ENCODE measurements at places on chromosomes 2 and 18.

- no peak for DNase-seq
Observed at GRCh38 chr18:59265974-59266369, 7.3 kb downstream of the RAX start.

GRCh38 chr2:433216-433615 is 145.3 kb upstream of the ALKAL2 start:
- DNase-seq = no peak

DNA sequence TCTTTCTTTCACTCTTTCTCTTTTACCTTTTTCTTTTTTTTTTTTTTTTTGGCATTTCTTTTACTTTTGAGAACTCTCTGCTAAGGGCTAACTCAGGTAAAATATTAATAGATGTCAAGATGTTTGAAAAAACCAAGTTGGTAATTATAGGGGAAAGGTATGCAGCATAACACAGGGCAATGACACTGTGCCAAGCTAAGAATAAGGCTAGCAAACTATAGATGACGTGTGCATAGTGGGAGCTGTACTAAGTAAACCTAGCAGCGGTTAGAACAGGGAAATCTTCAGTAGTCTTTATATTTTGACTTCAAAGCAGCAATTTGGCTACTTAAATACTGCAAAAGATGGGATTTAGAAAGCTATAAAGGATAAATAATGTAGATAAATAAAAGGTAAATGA is 415.4 kb upstream of the RGPD4 start:
- DNase-seq = no peak

DNA sequence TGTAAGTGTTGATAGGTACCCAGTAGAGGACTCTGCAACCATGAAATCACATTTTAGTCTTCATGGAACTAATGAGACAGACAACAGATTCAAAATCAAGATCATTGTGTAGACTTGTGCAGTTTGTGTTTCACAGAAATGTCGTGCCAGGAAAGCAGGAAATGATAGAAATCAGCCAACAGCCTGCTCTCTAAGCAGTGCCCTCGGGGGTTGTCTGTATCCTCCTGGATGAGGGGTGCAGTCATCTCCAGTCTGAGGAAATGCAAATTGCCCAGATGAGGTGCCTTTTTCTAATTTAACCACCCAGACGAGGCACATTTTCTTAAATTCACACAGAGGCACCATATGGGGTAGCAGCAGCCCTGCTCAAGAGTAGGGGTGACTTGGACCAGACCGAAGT is 663.1 kb downstream of the XIRP2 start:
- DNase-seq = no peak

DNA sequence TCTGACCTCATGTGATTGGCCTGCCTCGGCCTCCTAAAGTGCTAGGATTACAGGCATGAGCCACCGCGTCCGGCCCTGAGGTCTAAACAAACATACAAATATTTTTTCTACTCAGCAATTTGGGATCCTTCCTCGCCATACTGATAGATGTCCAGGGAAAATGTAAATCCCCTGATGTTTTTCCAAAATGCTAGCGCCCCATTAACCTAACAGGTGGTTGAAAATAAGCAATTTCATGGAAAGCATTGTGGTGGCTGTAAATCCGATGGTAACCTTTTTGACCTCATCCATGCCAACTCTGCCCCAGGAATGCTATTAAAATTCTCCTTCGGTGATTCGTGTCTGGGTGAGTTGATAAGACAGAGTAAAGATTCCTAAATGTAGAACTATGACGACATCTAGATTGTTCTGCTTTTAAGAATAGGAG is 19.3 kb downstream of the GEMIN6 start:
- DNase-seq = peak; percentile 9

DNA sequence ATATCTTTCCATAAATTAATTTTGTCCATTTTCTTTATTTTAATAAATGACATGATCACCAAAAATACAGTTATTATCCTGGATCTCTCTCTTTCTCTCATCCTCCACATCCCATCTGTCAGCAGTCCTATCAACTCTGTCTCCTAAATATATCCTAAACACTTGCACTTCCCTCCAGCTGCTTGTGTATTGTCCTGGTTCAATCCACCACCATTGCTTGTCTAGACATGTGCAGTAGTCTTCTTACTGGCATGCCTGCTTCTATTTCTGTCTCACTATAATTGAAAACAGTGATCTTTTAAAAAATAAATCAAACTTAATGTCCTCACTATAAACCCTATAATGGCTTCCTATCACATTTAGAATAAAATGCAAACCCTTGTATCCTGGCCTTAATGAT is 2168.6 kb upstream of the PIK3C3 start:
- no peak for DNase-seq

GRCh38 chr2:132547090-132547687 is 122.8 kb downstream of the LYPD1 start:
- DNase-seq = peak; percentile 53

- no peak for DNase-seq
Observed at GRCh38 chr18:21703241-21703820, 1.2 kb downstream of the ABHD3 start.

- no peak for DNase-seq
Observed at GRCh38 chr2:239839306-239839705, 185.8 kb downstream of the NDUFA10 start.

DNA sequence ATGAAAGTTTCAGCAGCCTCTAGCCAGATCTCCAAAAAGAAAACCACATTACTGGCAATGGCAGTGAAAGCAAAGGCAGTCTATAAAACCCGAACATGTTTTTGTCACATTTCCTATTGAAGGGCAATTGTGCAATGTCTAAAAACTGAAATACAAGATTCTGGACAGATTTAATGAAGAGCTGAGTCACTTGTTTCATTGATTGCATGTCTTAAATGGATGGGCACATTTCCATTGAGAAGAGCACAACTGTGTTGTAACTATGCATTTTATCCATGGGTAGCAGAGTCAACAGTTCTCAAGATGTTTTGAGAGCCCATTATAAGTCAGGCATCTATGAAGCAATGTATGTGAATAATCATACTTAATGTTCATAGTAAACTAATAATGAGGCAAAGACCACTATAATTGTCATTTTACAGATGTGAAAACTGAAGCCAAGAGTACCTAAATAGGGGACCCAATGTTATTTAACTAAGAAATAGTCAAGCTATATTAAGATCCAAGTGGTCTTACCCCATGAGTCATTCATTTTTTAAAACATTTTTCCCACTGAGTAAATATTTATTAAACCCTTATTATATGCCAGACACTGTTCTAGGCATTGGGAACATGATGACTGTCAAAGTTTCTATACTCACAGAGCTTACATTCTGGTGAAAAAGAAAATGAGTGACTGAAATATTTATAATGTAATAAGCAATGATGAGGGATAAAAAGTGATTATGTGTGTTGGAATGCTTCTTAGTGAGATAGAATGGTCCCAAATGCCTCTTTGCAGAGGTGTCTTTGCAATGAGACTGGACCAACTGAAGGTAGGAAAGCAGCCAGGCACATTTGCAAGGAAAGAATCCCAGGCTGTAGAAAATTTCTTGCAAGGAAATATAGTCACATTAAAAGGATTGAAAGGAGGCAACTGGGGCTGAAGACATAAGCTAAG is 818.9 kb upstream of the ACVR2A start:
- DNase-seq = no peak

DNA sequence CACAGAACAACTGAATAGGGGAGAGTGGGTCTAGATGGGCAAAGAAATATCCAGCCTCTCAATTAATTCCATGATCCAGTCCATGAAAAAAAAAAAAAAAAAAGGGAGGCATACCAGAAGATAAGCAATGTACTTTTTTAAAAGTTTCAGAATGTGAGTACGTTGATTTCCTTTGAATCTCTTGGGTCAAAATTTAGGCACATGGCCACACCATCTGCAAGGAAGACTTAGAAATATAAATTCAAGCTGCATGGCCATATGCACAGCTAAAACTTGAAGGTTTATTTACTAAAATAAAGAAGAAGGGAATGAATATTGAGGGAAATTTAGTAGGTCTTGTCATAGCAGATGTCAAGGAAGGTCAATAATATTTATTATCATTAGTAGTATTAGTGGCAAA is 286.5 kb upstream of the CDH7 start:
- DNase-seq = no peak

DNA sequence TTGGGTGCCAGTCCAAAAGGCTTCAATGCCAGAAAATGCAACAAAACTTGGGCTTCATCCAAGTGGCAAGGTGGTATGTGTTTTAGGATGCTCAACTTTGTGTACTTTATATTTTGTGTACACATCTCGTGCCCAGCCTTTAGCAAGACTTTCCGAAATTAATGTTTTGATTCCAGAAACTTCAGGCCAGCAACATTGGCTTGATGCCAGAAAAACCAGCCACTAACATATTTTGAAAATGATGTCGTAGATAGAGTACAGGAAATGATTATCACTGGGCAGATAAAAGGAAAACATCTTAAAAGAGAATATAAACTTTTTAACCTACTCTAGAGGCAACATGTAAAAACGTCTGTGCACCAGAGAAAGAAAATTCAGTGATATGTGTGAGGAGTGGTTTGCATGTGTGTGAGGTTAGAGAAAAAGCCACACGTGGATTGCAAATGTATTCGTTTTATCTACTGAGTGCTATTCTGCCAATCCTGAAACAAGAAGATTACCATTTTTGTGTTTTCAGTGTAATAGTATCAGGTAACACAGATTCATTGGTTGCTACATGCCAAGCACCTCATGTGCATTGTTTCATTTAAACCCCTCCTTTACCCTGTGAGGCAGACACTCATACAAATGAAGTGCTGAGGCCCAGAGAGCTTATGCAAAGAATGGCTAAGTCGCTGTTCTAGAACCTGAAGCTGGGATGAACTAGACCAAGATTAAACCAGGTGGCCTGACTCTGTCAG is 264.8 kb downstream of the C1D start:
- DNase-seq = no peak

DNA sequence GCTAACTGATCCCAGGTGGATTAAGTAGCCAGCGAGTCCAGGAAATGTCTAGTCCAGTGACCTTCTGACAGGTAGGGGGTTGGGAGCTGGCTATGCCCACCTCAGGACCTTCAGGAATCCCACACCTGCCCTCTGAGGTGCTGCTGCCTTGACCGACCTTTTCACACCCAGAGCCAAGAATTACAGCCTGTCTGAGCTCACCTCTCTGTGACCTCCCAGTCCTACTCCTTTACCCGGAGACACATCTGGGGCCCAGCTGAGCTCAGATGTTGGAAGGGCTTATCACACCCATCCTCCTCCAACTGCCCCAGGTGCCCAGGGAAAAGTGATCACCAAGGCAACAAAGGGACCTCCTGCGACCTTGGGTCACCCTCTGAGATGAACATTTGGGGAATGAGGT is 413.3 kb upstream of the TNP1 start:
- DNase-seq = no peak

GRCh38 chr2:213696442-213696841 is 412.2 kb downstream of the SPAG16 start:
- DNase-seq = no peak

DNA sequence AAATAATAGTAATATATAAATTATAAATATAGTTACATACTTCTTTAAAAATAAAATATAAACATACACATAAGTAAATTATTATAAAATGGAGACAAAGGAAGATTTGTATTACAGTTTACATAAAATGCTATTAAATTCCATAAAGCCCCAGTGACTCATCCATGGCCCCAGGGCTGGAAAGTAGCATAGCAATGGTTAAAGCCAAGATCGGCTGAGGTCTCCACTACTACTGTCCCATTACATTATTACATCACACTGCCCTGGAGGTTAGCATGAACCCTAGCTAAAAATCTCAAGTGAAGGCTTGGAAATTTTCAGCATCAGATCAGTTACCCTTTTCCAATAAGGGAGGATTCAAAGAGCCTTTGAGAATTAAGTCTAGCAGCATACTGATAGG is 936.2 kb downstream of the DSC3 start:
- DNase-seq = no peak

DNA sequence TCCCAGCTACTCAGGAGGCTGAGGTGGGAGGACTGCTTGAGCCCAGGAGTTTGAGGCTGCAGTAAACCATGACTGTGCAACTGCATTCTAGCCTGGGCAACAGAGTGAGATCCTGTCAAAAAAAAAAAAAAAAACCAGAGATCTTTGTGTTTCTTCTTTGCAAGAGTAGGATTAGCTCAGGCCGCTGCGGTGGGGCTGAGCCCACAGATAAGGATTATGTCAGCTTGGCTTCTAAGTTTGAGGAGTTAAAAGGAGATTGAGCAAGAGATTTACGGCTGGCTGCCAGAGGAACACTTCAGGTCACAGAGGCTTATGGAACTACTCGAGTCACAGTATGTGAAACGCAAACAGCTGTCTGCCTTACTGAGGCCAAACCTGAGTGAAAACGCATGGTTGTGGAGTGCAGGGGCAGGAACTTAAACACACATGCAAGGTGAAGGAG is 146.7 kb upstream of the L3MBTL4 start:
- no peak for DNase-seq

- no peak for DNase-seq
Observed at GRCh38 chr2:128593879-128594650, 275.4 kb upstream of the HS6ST1 start.

GRCh38 chr2:74374509-74375205 is 5.5 kb downstream of the DCTN1 start:
- no peak for DNase-seq

DNA sequence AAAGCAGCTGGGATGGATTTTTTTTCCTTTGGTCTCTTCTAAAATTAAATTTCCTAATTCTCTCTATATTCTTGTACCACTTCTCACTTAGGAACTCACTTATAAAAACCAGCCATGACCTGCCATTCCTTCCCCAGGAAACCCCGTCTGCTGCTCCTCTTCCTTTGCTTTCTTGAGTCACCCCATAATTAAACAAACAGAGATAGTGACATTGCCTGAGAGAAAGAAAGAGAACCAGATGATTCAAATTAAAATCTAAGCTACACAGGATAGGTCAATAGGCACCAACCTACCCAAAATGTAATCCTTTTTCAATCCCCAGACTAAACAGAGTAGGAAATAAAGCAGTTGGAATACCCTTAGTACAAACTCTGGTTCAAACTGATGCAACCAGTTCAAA is 9.7 kb downstream of the STK39 start:
- DNase-seq = no peak

- DNase-seq = no peak
Observed at GRCh38 chr2:185796758-185797157, 58.2 kb downstream of the FSIP2 start.

GRCh38 chr2:114784890-114785583 is 342.6 kb downstream of the DPP10 start:
- DNase-seq = no peak

DNA sequence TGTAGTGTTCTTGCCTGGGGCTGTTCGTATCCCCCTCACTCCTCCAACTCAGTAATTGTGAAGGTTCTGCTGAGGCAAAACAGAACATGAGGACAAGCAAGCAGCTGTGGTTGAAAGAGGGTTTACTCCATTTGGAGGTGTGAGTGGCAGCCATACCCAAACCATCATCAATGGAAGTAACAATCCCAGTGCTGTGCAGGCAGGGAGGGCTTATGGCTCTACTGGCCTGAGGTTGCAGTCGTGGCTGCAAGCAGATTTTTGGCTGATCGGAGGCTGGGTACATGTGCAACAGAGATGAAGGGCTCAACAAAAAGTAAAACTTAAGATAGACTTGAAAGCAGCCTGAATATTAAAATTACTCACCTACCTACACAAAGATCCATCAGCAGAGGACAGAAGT is 13.2 kb downstream of the SRSF7 start:
- no peak for DNase-seq
